ENCODE measurements at places on chromosomes 3 and 15.

- no peak for DNase-seq
These were observed 26.6 kb downstream of the SLC24A5 start for GRCh38 chr15:48147358-48147757.

DNA sequence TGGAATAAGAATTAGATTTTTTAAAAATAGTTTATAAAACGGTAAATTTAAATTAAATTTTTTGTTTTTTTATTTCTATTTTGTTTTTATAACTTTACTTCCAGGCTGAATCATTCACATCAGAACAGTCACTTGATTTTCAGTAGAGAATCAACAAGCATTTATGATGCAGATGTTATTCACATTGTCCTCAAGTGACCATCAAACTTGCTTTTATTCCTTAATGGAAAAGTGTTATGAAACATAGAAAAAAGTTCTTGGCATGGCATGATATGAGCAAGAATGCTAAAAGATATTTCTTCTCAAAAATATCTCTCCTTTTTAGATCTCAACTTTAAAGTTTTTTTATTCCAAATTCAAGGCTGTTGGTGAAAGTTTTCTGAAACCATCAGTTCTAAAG, 70.9 kb upstream of the TGFBR2 start:
- DNase-seq, result no peak

DNA sequence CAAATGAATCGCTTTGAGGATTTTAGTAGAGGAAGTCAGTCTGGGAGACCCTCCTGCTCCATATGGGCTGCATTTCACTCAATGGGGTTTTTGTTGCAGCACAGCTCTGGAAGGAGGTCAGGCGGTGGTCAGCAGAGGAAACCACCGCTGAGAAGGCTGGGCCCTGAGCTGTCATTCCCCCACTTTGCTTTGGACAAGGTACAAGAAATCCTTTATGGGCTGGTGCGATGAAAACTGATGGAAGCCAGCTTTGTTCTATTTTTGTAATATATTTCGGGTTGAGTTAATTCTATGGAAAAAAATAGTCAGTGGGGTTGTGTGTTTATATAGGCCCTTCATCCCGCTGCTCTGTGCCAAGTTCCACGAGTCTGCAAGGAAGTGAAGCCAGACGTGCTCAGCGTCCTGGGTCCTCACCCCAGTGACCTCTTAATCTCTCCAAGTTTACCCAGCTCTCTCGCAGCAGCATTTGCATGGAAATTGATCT, 157.1 kb upstream of the TMC3 start:
- no peak for DNase-seq

- no peak for DNase-seq
These were observed 55.6 kb downstream of the LYSMD4 start for GRCh38 chr15:99677540-99678134.

GRCh38 chr3:142987080-142987700, 14.2 kb upstream of the U2SURP start:
- DNase-seq, result no peak

DNA sequence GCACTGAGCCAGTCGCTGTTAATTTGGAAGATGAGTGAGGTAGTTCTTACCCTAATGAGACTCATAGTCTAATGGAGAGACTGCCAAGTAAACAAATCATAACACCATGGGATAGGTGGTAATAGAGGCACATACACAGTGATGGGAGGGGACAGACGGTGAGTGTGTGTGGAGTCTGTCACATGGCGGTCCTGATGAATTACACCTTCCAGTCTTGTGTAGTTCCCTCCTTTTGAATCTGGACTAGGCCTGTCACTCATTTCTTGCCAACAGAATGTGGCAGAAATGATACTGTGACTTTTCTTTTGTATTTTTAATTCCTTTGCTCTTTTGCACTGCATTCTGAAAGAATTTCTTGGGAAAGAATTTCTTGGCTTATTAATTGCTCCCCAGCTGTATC, 78.1 kb downstream of the NR1D2 start:
- no peak for DNase-seq

DNA sequence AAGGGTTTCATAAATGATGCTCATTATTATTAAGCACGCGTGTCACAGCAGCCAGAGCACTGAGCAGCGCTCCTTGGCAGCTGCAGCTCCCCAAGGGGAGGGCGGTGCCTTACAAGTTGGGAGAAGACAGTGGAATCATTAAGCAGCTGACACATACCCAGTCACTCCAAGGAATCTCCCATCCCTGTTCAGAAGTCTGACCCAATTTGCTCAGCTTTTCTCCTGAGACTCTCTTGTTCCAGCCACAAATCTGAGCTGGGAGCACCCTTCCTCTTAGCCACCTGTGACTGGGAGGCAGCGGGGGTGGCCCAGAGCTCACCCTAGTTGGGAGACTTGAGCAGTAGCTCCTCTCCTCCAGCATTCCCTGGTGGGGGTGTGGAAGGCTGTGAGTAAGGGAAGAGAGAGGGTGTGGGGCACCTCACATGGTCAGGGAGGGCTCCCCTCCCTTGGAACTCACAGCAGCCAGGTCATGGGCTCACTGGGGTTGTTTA, 64.3 kb downstream of the DUT start:
- no peak for DNase-seq

DNA sequence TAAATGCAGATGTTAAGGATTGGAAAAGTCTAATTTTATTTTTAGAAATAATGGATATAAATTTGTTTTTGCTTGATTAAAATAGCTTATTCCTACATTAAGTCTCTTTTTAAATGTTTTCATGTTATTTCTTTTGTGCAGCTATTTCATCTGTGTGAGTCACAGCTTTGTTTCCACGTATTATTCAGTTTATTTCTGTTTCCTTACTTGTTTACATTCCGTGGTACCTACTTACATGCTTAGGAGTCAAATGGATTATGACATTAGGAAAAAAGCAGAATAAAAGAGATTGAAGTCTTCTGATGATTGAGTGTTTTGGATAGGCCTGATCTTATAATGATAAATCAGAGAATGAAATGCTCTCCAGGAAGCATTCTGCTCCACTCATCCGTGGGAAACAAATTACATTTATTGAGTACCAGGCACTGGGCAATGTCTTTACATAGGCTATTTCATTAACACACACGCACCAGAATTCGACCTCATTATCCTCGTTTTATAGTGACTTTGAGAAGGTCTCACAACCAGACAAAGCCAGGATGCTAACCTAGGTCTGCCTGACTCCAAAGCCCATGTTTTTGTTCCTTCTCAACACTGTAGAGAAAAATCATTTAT, 38.1 kb upstream of the RASA2 start:
- DNase-seq, result no peak

DNA sequence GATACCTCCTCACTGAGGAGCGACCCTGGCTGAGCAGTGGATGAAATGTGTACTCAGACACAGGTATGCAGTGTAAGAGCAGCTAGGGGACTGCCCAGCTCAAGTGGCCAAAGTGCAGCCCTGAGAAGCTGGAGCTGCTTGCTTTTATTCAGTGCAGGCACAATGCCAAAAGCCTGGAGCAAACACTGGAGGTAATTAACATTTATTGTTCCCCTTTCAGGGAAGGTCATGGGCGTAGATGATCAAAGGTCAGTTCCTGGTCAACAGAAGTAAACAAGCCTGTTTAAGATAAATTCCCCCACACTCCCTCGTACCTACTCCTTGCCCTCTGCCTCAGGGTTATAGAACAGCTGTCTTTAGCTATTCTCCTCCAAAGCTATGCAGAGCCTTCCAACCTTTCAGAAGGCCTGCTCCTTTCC, 17.5 kb downstream of the PLA2G4F start:
- DNase-seq, result no peak

- no peak for DNase-seq
These were observed 344.6 kb upstream of the UBE2E2 start for GRCh38 chr3:22858486-22858885.

- no peak for DNase-seq
These were observed 11.0 kb downstream of the ETV5 start for GRCh38 chr3:186097663-186098451.

DNA sequence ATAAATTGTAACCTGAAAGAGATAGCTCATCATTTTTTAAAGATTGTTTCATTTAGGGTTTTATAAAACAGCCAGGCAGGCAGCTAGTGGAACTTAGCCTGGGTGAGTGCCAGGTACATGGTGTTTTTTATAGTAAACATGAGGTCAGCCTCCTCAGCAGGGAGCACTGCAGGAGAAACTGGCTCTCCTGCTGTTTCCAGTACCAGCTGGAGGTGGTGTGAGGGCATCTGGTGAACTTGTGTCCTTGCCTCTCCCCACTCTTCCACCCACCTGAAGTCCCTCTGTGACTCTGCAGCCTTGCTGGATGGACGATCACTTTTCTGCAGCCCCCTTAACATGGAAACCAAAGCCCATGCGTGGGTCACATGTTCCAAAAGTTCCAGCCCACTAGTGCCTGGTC, 128.4 kb downstream of the FAM174B start:
- no peak for DNase-seq
